ENCODE measurements at places on chromosomes 13 and 19. TPM values are rescaled to one million over a fixed set of nuclear protein-coding genes. Genes with fewer than 3 reads are reported as not detected.

Gene BEST2
- not detected for total RNA-seq

GRCh38 chr19:5182751-5183150 lies 157.9 kb downstream of the PTPRS start:
- no peaks in the 10 kb centered on the region for H3K4me1 ChIP-seq
- no peak overlapping the region for H3K4me3 ChIP-seq
- no peaks in the 10 kb centered on the region for H3K27me3 ChIP-seq
- no peaks in the 10 kb centered on the region for H3K36me3 ChIP-seq
- DNase-seq, result no peak
- no peak overlapping the region for H3K27ac ChIP-seq

GRCh38 chr13:83295686-83296085 lies 586.6 kb downstream of the SLITRK1 start:
- DNase-seq, result no peak
- no peaks in the 10 kb centered on the region for H3K27me3 ChIP-seq
- no peaks in the 10 kb centered on the region for H3K36me3 ChIP-seq
- no peaks in the 10 kb centered on the region for H3K4me1 ChIP-seq

- H3K36me3 ChIP-seq, result no peaks in the 10 kb centered on the region
- H3K27me3 ChIP-seq, result no peaks in the 10 kb centered on the region
- peaks cover 7% of the 10 kb centered on the region for H3K4me1 ChIP-seq
- DNase-seq, result peak; percentile 50
- no peak overlapping the region for H3K4me3 ChIP-seq
- no peak overlapping the region for H3K27ac ChIP-seq
Observed at GRCh38 chr19:45164577-45165335, 4.0 kb upstream of the NKPD1 start.

Gene FOXO1
- total RNA-seq, result 27.6 TPM

Gene SUGP1
- 49.5 TPM for total RNA-seq

DNA sequence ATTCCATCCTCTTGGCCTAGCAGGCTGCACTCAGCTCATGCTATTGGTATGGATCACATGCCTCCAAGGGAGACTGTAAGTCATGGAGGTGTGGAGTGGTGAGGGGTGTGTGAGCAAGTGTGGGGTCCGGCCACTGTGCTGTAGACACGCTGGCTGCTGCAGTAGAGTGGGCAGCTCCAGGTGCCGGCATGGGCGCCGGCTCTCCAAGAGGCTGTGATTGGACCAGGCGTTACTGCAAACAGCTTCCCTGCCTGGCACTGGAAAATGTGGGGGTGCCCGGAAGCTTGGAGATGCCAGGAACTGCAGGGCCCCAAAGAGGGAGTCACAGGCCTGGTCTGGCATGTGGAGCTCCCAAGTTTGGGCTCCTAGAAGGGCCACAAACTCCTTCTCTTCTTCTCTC lies 245.7 kb downstream of the GPC6 start:
- no peaks in the 10 kb centered on the region for H3K4me1 ChIP-seq
- DNase-seq, result no peak
- H3K27me3 ChIP-seq, result no peaks in the 10 kb centered on the region

Gene ZNF442
- total RNA-seq, result 6.3 TPM

- H3K4me3 ChIP-seq, result no peak overlapping the region
- DNase-seq, result no peak
- H3K27me3 ChIP-seq, result 0 out of 2 replicates have a peak, but pooled peaks cover 4% of the 10 kb centered on the region
- no peak overlapping the region for H3K27ac ChIP-seq
Observed at GRCh38 chr13:29847501-29847983, 2.9 kb downstream of the UBL3 start.
